ENCODE measurements at places on chromosomes 12 and 14.

GRCh38 chr12:51393676-51394545, 2.7 kb upstream of the GALNT6 start:
- DNase-seq = no peak

- DNase-seq = no peak
Observed at GRCh38 chr12:74227846-74228545, 309.6 kb upstream of the ATXN7L3B start.

- DNase-seq = no peak
Observed at GRCh38 chr12:54060174-54060974, 6.7 kb downstream of the HOXC4 start.

- DNase-seq = no peak
Observed at GRCh38 chr12:122150127-122150681, 23.8 kb downstream of the IL31 start.

DNA sequence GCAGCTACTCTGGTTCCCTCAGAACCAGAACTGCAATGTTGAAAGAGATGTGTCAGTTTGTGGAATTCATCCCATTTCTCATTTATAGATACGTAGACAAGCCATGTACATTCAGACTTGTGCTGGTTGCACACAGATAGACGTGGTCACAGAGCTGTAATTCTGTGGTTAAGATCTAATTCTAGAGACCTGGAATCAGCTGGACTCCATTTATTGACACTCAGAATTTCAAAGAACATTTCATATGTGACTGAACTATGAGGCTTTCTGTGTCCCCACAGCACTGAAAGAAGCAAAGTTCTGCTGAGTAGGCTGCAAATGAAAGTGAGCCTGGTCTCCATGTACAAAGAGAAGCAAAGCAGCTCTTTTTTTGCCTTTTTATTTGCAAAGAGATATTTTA, 220.2 kb upstream of the NAV3 start:
- no peak for DNase-seq

GRCh38 chr12:42648061-42648460, 58.5 kb upstream of the PRICKLE1 start:
- no peak for DNase-seq

GRCh38 chr12:122946690-122947341, 19.4 kb downstream of the ABCB9 start:
- DNase-seq = no peak

DNA sequence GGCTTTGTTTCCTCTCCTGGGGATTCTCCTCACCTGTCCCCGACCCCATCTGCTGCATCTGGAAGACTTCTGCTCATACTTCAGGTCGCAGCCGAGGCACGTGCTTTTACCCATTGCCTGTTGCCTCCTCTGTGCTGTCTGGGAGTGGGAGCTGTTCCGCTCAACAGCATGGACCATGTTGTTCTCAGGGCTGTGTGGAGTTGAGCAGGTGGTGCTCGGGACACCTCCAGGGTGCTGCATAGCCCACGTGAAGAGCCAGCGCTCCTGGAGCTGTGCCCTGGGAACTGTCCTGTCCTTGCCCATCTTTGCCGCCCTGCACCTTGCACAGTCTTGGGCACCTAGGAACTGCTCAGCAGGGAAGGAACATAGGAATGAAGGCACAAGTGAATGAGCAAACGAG, 62.4 kb downstream of the IQSEC3 start:
- no peak for DNase-seq

- DNase-seq = no peak
Observed at GRCh38 chr12:23561364-23562345, 387.8 kb downstream of the SOX5 start.

DNA sequence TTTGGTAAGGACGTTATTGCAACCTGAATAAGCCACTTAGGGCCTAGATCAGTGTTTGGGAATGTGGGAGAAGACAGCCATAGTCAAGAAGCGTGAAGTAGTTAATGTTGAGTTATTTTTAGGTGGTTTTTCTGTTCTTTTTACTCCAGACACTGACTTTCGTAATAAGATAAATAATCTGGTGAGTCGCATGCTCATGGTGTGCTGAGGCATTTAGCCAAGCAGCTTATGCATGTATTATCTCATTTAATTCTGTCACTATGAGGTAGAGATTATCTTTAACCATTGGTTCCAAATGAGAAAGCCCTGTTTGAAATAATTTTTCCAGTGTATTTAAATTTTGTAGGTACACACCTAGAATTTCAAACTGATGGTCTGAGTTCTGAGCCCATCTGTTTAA, 67.3 kb downstream of the RCOR1 start:
- no peak for DNase-seq

DNA sequence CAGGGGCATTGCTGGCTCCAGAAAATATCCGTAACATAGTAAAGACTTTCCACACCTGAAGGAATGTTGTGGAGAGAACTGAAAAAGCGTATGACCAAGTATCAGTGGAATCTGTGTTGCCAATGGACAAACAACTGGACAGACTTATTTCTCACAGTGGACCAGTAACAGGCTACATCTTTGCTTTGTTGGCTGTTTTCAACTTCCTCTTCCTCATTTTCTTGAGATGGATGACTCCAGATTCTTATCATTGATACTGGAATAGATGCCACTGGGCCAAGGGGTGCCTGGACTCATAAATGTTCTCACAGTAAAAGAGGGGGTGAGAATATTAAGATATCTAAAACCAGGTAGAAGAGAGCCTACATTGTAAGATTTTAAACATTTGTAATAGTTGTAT, 6.4 kb downstream of the GAS2L3 start:
- DNase-seq = no peak

DNA sequence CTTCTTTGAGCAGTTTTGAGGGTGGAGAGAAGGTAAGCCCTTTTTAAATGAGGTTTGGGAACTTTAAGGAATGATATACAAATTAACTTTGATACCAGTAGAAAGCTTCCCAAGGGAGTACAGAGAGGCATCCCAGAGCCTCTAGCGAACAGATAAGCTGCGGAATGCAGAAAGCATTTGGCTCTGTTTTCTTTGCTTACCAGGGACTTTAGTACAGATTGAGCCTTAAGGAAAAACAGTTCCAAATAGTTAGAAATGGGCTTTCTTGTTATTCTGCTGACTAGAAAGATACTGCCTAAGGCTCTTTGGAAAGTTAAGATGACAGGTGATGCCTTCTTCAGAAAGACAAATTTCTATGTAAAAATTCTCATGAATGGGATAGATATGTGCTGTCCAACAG, 261.7 kb upstream of the FOXN3 start:
- no peak for DNase-seq

- no peak for DNase-seq
Observed at GRCh38 chr12:15181017-15181683, 40.1 kb downstream of the RERG start.

- DNase-seq = no peak
Observed at GRCh38 chr14:72443256-72443655, 450.6 kb downstream of the DPF3 start.

DNA sequence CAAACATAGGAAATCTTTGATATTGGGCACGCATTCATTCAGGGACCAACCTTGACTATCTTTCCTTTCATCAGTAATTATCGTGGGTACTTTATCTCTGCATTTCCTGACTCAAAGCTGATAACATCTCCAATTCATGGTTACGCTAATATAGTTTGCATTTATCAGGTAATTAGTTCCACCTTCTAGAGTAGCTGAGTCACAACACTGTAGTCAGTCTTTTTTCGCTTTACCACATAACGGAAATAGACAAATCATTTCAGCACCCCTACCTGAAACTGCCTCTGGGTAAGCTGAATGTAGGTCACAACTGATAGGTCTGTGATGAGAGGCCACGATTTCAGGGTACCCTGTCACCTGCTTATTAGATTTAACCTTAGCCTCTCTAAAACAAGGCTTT, 36.7 kb upstream of the IL22 start:
- DNase-seq = no peak

- no peak for DNase-seq
Observed at GRCh38 chr12:62860501-62861411, 74.2 kb downstream of the PPM1H start.

- DNase-seq = no peak
Observed at GRCh38 chr12:57460468-57460784, 841 bp downstream of the GLI1 start.

- no peak for DNase-seq
Observed at GRCh38 chr12:44387581-44387980, 488.5 kb downstream of the NELL2 start.

- DNase-seq = no peak
Observed at GRCh38 chr14:68820119-68820518, 27.3 kb upstream of the ZFP36L1 start.

GRCh38 chr14:36997843-36998242, 174.6 kb downstream of the SLC25A21 start:
- no peak for DNase-seq

All from germinal center (tissue), 1 donor.